ENCODE measurements at places on chromosomes 13 and 19. TPM values are rescaled to one million over a fixed set of nuclear protein-coding genes. Genes with fewer than 3 reads are reported as not detected.

Gene LIG1
- total RNA-seq, result 3.4 TPM

Gene SPACA4
- total RNA-seq, result not detected

Gene PNMA8B
- 0.55 TPM for total RNA-seq

Gene RYR1
- 0.74 TPM for total RNA-seq

Gene URAD
- total RNA-seq, result not detected

Gene ZNF225
- total RNA-seq, result 2.6 TPM

Gene EFNB2
- total RNA-seq, result 10.1 TPM

Gene HIPK4
- total RNA-seq, result not detected

Gene S1PR5
- total RNA-seq, result 0.11 TPM

Gene GPC6
- total RNA-seq, result 1.8 TPM

Gene PRR12
- 15.5 TPM for total RNA-seq

Gene KLK14
- 1.6 TPM for total RNA-seq

Gene ZNF681
- total RNA-seq, result 0.25 TPM

Gene ADGRE3
- total RNA-seq, result not detected

Gene OR7A5
- total RNA-seq, result not detected

Gene GJA3
- total RNA-seq, result 17.6 TPM

Gene ZNF497
- total RNA-seq, result 0.41 TPM

Gene CYP2F1
- not detected for total RNA-seq

Gene LAIR1
- 5.1 TPM for total RNA-seq

Gene OR4F17
- total RNA-seq, result not detected

Gene BRME1
- total RNA-seq, result 0.82 TPM

Gene MTIF3
- total RNA-seq, result 140 TPM

Gene FIZ1
- 16.0 TPM for total RNA-seq

Gene WDR88
- not detected for total RNA-seq

Gene ZNF460
- total RNA-seq, result 24.0 TPM

Gene SUPT5H
- total RNA-seq, result 91.4 TPM

Gene RASL11A
- 5.3 TPM for total RNA-seq

Gene ADAMTSL5
- 36.8 TPM for total RNA-seq

Gene ZNF667
- 5.6 TPM for total RNA-seq

Gene APOC4
- total RNA-seq, result not detected

Gene CYP4F22
- total RNA-seq, result not detected

Gene STOML3
- not detected for total RNA-seq

Gene CD177
- 0.14 TPM for total RNA-seq

Gene ZNF543
- 5.7 TPM for total RNA-seq

Gene PALM3
- total RNA-seq, result 0.38 TPM

Gene MEF2B
- total RNA-seq, result 0.49 TPM

Gene MIA
- total RNA-seq, result not detected

Gene SOX1
- total RNA-seq, result not detected

Gene USHBP1
- total RNA-seq, result 7.0 TPM

Gene PLVAP
- total RNA-seq, result 36.9 TPM

Measured in left ventricle myocardium inferior (tissue), 1 donor.